Stimulated activated CD8-positive, alpha-beta memory T cell treated with anti-CD3 and anti-CD28 coated beads, Interleukin-7, amount 100 ng/mL, for 4 hours (primary cell): ENCODE measurements at places on chromosomes 16 and 17.

DNA sequence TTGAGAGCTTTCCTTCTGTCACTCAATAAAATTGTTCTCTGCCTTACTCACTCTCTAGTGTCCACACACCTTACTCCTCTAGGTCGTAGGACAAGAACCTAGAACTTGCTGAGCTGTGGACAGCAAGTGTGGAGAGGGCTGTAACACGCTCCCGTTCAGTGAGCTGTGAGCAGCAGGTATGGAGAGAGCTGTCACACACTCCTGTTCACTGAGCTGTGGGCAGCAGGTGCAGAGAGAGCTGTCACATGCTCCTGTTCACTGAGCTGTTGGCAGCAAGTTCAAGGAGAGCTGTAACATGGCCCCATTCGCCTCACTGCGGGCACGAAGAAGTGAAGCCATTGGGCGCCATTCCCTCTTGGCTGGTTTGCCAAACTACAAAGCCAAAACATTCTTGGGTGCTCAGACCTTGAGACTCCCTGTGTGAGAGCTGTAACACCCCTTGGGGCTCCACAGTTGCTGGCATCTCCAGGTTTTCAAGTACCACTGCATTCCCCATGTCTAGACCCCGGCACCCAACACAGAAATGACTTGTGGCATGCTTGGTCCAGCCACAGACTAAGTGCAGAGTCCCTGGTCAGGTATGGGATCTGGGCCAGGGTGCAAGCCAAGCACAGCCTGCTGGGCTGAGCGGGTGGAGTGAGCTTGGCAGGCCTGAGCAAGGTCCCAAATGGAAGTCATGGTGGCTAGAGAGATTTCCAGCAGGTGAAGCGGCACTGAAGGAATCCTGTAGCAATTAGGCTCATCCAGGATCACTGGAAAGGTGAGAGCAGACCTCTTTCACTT is 608.0 kb upstream of the CDH8 start:
- no peak for DNase-seq

DNA sequence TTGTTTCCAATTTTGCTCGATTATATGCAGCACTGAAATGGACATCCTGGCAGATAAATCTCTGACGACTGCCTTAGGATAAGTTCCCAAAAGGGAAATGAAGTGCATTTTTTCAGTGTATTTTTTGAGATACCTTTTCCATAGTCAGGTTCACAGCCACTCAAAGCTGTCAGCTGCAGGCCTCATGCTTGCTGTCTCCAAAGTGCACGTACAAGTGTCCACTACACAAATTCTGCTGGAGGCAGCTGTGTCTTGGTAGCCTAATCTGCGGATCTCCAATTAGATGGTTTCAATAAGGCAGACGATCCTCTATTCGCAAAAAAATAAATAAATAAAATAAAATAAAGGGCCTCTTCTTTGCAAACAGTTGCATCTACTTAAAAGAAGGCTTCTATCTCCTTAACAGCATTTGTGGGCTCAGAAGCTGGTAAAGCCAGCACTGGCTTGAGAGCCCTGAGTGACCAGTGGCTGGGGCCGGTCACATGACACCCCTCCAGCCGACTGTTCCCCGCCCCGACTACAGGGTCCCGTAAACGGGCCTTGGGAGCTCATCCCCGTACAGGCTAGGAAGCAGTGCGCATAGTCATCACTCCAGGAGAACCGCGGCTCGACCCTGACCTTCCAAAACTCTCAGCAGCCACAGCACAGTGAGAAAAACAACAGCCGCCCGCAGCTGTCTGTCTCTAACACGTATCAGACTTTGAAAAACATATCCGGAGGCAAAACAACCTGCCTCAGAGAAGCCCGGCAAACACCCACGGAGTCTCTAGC is 18.8 kb downstream of the RPH3AL start:
- DNase-seq: no peak

DNA sequence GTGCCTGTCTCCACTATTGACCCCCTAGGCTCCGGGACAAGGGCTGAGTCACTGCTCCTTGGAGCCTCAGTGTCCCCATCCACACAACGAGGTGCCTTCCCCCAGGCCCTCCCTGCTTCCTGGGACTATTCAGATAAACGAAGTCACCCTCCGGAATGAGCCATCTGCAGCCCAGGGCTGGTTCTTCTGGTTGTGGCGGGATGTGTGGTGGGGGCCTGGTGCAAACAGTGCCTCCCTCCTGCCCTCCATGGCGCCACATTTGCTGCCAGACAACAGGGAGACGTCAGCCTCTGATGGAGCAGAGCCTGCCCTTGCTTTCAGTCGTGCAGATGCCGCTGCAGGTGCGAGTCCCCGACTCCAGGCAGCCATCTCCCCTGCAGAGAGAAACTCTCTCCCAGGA is 5.1 kb upstream of the KRT16 start:
- no peak for DNase-seq

DNA sequence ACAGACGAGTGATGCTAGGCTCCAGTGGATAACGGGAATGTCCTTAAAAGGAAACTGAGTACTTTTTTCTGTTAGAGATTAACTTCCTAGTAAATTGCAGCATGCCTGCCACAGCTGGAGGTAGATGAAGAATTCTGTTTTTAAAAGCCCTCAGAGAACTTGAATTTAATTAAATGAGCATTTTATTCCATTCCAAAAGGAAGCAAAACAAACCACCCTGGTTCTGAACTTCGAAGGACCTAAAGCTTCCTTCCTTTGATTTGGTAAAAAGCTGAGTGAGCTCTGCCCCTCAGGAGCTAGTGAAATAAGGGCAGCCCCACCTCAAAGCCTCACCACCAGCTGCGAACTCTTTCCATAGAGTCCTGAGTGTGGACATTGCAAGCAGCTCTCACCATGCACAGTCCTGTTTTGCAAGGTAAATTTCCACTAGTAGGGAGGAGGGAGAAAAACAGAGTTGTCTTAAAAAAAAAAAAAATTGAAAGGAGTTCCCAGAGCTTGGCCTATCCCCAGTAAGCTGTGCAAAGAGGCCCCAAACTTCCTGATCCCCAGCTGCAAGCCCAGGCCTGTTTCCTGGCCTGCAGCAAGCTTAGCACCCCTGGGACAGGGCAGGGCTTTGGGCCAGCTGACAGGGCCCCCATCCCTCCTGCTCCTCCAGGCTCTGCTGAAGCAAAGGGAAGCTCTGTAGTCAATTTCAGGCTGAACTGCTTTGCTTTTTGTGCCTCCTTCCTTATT is 11.2 kb downstream of the CHD9NB start:
- DNase-seq: no peak

GRCh38 chr17:78329263-78330059 is 30.4 kb downstream of the SOCS3 start:
- peak; percentile 37 for DNase-seq

DNA sequence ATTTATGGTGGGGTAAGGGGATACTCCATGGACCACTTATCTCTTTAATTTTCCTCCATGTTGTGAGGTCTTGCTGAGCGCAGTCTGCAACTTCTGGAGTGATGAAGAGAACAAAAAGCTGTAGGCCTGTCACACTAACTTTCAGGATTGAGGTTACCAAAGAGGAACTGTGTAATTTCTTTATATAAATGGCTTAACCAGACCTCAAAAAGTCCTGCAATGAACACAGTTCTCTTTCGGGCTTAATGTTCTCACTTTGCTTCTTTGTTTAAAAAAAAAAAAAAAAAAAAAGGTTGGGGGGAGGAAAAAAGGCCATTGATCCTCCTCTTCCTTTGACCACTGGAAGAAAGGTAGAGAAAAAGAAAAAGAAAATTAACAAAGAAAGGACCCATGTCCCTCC is 86.8 kb upstream of the SOX9 start:
- DNase-seq: no peak

DNA sequence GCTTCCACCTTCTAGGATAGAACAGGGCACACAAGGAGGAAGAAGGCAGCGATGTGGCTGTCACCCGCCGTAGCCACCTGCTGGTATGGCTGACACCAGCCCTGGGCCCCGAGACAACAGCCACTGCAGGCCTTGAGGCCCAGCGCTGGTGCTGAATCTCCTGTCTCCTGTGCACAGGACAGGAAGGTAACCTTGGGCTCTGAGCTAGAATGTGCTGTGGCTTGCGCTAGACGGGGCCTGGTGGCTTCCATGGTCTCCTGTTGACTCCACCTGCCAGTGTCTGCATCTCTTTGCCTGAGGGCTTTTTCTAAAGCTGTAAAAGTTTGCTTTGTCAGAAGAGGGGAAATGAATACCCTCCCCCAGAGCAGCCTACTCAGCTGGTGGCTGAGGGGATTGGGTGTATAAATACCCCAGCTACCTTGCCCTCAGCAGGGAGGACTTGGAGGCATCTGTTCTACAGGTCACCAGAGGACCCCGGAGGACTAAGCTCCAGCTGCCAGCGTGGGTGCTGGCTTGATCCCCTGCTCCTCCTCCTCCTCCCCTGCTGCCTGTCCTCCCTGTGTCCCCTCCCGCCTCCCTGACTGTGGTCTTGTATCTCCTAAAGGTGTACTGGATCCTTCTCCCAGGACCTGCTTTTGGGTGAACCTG is 76.1 kb upstream of the SDK2 start:
- no peak for DNase-seq

DNA sequence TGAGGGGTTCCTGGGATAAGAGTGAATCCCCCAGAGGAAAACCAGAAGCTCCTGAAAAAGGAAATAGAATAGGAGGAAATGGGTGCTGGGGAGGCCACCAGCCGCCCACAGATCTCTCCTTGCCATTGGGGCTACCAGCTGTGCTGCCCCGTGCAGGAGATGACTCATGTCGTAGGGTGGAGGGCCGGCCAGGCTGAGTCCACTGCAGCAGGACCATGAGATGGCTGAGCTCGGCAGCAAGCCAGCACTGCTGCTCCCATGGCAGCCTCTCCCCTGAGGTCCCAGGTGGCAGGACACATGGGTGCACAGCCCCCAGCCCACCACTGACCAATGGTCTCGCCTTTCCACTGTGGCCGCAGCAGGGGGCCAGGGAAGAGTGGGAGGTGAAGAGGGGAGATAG is 95.5 kb downstream of the GNAO1 start:
- DNase-seq: no peak

DNA sequence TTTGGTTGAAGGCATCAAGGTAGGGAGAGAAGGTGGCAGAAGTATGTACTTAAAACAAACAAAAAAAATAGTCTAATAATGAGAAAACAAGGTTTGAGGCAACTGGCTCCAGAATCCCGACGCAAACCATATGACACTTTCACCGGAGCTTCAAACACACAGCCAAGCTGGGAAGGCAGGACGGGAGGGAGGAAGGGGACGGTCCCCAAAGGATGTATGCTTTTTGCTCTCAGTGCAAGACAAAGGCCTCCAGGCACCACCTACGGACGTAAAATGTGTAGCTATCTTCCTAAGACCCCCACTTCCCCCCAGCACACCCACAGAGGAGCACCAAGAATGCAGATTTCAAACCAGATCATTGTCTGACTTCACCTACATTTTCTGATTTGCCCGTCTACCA is 102.3 kb downstream of the ZFHX3 start:
- no peak for DNase-seq
